SJSA1 (cell line): ENCODE measurements at places on chromosomes 11 and 22. TPM values are rescaled to one million over a fixed set of nuclear protein-coding genes. Genes with fewer than 3 reads are reported as not detected.

DNA sequence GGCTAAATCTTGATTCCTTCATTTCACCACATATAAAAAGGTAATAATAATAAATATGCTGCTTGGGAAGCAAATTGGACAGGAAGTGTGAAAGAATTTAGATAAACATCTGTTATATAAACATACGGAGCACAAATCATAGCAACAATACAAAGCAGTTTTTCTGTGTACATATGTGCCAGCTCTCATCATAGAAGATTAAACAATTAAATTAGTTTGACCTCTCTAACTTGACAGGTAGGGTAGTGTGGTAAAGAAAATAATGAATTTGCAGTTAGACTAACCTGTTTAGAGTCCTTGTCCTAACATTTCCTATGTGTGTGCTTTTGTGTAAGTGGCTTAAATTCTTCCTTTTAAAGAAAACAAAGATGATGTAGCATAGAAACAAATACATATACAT lies 995.7 kb upstream of the TENM4 start:
- H3K27me3 ChIP-seq, result no peaks in the 10 kb centered on the region
- no peak overlapping the region for H3K4me3 ChIP-seq
- no peak overlapping the region for H3K27ac ChIP-seq
- no peaks in the 10 kb centered on the region for H3K4me1 ChIP-seq
- no peaks in the 10 kb centered on the region for H3K36me3 ChIP-seq

DNA sequence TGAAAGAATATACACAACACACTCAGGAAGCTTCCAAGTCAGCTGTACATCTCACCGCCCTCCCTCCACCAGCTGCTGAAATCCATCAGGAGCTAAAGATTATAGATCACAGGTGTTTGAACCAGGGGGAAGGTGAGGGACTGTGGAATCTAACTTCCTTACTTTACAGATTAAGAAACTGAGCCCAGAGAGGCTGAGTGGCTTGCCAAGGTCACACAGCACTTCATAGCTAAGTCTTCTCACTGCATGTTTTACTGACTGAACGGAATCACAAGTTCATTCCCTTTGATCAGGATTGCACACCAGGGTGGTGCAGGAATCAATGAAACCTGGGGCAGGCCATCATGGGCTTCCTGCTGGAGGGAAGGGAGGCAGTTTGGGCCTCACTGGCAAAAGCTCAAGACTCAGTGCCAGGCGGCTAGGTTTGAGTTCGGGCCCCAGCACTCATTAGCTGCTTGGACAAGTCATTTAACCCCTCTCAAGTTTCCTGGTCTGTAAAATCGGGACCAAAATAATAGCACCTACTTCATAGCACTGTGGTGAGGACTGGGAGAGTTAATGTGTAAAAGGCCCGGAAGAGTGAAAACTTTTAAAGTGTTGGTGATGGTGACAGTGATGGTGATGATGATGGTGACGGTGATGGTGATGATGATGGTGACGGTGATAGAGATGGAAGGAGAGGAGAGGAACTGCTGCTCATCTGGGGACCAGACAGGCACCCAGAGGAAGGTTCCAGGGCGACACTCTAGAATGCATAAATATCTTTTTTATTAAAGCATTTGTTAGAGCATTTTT lies 8.2 kb downstream of the CD5 start:
- no peak overlapping the region for H3K4me3 ChIP-seq
- H3K4me1 ChIP-seq, result no peaks in the 10 kb centered on the region
- no peak overlapping the region for H3K27ac ChIP-seq
- DNase-seq, result no peak

The MUC5AC gene
- 0.03 TPM in 1 of 2 replicates, not detected in the other for total RNA-seq

DNA sequence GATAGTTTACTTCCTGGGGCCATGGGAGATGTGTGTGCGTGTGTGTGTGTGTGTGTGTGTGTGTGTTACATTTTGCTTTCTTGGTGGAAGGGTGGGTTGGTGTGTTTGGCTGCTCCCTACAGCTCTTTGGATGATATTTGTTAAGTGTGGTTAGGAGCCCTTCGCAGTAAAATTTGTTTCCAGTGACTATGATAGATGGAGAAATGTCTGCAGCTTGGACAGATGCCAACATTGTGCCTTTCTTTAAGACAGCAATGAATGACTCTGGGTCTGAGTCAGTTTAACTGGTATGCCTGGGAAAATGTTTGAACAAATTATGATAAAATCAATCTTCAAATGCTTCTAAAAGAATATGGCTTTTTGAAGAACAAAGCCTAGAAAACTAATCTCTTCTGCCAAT lies 102.7 kb upstream of the TRPC6 start:
- peak; percentile 43 for DNase-seq
- no peak overlapping the region for H3K4me3 ChIP-seq
- peaks cover 10% of the 10 kb centered on the region for H3K4me1 ChIP-seq
- H3K27ac ChIP-seq, result peak overlapping the region; percentile 39

DNA sequence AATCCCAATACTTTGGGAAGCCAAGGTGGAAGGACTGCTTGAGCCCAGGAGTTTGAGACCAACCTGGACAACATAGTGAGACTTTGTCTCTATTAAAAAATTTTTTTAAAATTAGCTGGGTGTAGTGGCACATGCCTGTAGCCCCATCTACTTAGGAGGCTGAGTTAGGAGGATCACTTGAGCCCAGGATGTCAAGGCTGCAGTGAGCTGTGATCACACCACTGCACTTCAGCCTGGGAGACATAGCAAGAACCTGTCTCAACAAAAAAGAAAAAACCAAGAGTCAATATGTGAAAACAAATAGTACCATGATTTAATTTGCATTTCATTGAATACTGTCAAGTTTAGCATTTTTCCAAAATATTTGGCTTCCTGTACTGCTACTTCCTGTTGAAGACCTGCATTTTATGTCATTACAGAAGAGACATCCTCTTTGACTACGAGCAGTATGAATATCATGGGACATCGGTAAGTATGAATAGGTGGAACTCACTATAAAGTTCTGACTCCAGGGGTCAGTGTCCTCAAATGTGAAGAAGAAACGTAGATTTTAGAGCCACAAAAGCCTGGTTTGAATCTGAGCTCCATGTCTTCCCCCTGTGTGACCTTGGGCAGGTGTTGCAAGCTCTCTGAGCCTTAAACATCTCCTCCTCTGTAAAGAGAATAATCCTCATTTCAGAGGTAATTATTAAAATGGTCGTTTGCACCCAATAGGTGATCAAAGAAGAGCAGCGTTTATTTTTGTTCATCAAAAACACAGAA lies 16.0 kb downstream of the CDC45 start:
- no peaks in the 10 kb centered on the region for H3K4me1 ChIP-seq
- H3K27me3 ChIP-seq, result no peaks in the 10 kb centered on the region; the same call in 1 of the 2 replicates
- H3K36me3 ChIP-seq, result peaks cover 78% of the 10 kb centered on the region
- no peak overlapping the region for H3K4me3 ChIP-seq
- DNase-seq, result no peak

- peaks cover 8% of the 10 kb centered on the region; the same call in 1 of the 2 replicates for H3K27me3 ChIP-seq
- H3K4me1 ChIP-seq, result no peaks in the 10 kb centered on the region; the same call in 1 of the 2 replicates
- no peak for DNase-seq
Observed at GRCh38 chr22:44588348-44588747, 90.3 kb upstream of the RTL6 start.

The MS4A12 gene
- total RNA-seq, result not detected in 2 replicates

- no peaks in the 10 kb centered on the region for H3K36me3 ChIP-seq
- no peak for DNase-seq
- H3K4me3 ChIP-seq, result no peak overlapping the region
- peaks cover 49% of the 10 kb centered on the region for H3K4me1 ChIP-seq
- H3K27me3 ChIP-seq, result no peaks in the 10 kb centered on the region
Observed at GRCh38 chr11:87430821-87431220, 393.1 kb downstream of the TMEM135 start.

GRCh38 chr11:76234416-76235232 lies 28.3 kb upstream of the WNT11 start:
- H3K27ac ChIP-seq, result peak overlapping the region; percentile 73
- no peaks in the 10 kb centered on the region for H3K27me3 ChIP-seq
- no peaks in the 10 kb centered on the region for H3K36me3 ChIP-seq
- peak overlapping the region; percentile 69 for H3K4me3 ChIP-seq
- DNase-seq, result no peak
- H3K4me1 ChIP-seq, result peaks cover 5% of the 10 kb centered on the region

The TMA7B gene
- total RNA-seq, result not detected in 2 replicates

DNA sequence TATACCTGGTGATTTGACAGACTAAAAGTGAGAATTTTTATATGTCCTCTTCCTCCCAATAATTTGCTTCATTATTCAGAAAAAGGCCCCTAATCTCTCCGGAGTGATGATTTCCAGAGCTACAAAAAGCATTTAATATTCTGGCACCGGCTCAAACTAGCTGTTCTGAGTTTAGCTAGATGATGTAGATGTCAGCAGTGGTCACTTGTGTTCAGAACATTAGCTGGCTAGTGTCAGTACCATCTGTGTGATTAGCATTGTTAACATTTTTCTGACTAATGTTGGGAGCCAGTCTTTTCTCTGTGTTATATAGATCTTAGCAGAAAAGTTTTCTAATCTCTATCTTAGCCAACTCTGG lies 68.7 kb upstream of the RRM1 start:
- no peak overlapping the region for H3K4me3 ChIP-seq
- H3K4me1 ChIP-seq, result peaks cover 20% of the 10 kb centered on the region
- no peaks in the 10 kb centered on the region for H3K27me3 ChIP-seq
- H3K27ac ChIP-seq, result peak overlapping the region; percentile 56

DNA sequence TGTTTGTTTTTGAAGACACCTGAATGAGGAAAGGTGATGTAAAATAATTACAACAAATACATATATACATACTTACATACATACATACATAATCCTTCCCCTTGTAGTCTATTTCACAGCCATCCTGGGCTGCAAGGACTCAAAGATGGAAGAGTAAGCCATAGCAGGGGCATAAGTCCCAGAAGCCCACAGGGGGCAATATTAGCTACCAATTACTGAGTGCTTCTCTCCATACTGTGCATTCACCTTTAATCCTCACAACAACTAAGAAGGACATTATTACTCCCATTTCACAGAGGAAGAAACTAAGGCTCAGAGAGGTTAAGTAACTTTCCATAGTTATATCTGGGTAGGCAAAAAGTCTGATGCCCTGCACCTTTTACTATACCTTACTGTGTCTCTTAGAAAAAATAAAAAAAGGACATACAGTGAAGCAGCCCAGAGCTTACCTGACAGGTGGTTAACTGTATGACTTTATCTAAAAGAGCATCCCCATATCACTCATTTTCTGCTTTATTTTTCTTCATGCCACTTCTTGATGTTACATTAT lies 2.7 kb downstream of the SERGEF start:
- no peak overlapping the region for H3K27ac ChIP-seq
- H3K4me3 ChIP-seq, result no peak overlapping the region

GRCh38 chr11:69460540-69461257 lies 20.8 kb upstream of the LINC01488 start:
- no peak overlapping the region for H3K4me3 ChIP-seq
- DNase-seq, result no peak
- H3K27ac ChIP-seq, result no peak overlapping the region
- H3K27me3 ChIP-seq, result no peaks in the 10 kb centered on the region
- H3K4me1 ChIP-seq, result peaks cover 20% of the 10 kb centered on the region
- no peaks in the 10 kb centered on the region for H3K36me3 ChIP-seq
